NCI-H345 (cell line): ENCODE measurements at places on chromosomes 1 and 21.

DNA sequence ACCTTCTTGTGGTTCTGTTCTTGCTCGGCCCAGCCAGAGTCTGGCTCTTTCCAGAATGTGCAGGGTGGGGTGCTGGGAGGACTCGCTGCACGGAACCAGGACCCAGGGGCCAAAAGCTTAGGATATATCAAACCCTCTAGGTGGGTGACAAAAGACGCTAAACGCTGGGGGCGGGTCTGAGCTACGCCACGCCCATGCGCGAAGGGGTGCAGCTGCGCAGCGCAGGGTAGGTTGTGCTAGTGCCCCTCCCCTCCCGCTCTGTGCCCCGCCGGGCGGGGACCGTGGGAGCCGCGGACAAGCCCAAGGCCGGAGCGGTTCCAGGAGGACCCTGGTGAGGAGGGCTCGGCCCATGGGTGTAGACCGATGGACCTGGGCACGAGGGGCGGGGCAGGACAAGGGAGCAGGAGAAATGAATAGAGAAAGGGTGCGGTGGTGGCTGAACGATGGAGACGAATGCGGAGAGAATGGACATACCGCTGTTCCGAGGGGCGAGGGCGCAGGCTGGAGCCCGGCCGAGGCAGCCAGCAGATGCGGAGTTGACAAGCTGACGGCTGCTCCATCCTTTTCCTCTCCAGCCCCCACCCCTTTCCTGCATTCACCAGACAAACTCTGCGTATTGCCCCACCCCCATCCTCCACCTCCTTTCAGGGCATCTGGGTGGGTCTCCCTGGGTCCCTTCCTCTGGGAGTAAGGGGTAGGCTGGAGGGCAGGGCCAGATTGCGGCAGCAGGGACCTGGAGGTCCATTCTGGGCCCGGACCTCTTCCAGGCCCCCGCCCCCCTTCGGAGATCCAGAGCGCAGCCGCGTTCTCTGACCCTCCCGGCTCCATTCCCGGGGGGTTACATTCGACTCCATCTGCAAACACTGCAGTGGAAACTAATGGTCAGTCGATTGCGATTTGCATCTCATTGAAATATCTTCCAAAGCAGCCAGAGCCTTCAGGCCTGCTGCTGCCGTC lies at the start of gene RUSC1:
Gene RUSC1 (plus strand): TSS at position 234 of the 957 bp plus-strand sequence. CDS start 880 bp downstream, outside the sequence.
- DNase-seq: peak; percentile 67

- DNase-seq: peak; percentile 52
Observed at GRCh38 chr1:24586970-24587820, 31.3 kb downstream of the NCMAP start.

DNA sequence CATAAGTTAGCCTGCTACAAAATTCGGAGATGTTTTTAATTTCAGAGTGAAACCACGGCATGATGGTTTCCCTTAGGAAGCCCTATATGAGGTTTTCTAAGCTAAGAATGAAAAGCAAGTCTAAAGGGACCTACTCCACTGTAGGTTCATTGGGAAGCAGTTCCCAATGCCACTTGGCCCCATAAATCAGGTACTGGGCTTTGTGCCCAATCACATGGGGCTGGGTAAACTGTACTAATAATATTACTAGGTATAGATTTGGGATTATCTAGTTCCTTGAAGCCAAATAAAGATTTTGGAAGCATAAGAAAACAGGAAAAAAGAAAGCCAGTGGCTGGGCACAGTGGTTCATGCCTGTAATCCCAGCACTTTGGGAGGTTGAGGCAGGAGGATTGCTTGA lies 19.1 kb upstream of the ANGPTL7 start:
- DNase-seq: no peak

DNA sequence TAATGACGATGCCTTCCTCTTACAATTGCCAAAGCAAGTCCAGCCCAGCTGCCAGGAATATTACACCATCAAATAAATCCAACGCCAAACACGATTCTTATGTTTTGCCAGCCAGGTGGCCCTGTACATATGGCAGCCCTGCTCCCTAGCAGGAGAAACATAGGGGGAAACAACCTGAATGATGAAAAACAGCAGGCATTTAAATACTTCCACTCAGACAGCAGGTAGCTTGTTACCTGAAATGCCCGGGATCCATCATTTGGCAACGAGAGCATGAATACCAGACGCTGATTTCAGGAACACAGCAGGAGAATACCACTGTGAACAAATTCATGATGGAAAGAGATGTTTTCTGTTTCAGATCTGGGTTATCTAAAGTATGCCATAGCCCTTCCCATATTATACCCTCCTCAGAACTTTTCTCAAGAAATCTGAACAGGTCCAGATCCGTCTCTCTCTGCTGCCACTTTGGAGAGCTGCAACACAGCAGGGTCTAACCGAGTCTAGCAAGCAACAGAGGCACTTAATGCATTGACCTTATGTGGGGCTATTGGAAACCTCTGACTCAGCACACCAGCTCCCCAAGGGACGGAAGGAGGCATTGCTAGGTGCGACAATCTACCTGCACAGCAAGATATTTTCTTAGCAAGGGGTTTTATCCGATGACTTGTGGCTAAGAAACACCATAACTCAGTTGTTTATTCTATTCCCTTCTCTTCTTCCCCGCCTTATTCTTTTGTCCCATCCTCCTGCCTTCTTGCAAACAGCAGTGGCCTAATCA lies 166.3 kb downstream of the BARHL2 start:
- DNase-seq: no peak
